ENCODE measurements at places on chromosomes 16 and 17.
A peak's percentile ranks its signal among the peaks of the same experiment; 100 is the strongest.

- no peak for DNase-seq
Measured at GRCh38 chr16:81066681-81067080, 10.4 kb downstream of the C16orf46 start.

- DNase-seq, result peak; percentile 34
Measured at GRCh38 chr17:74089869-74090464, 113.5 kb upstream of the RPL38 start.

DNA sequence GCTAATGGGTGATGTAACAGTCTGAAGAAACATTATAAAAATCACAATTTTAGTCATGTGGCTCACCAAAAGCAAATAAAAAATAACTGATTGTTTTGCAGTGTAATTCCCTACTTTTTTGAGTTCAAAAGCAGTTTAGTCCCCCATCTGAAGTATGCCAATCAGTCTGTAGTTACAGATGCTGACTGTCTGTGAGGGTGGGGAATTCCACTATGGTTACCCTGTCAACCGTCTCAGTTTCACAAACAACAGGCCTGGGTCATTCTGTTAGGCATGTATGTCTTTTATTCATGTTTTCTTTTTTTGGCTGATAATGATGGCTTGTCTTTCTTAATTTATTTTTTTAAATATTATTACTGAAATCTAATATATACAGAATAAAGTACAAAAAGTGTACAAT, 69.3 kb downstream of the STXBP4 start:
- no peak for DNase-seq

DNA sequence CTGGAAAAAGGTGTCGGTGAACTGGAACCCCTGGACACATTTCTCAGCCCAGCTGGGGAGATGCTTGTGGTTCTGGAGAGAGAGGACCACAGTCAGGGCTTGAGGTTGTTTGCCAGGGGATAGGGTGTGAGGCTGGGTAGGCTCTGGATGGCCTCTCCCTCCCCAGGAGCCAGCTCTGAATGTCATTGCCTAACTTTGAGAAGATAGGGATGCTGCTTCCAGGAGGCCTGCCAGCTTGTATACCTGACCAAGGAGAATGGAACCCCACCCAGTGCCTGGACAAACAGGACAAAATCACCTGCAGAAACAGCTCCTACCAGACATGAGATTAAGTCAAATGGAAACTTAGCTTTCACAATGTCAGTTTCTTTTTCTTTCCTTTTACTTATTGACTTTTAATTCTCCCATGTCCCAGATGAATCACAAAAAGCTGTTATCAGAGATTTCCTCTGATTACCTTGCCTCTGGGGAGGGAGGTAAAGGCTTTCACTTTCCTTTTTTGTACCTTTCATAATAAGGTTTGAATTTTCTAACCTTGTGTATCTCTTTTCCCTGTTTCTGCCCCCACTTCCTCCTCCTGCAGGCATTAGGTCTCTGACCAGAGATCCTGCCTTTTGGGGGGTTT, 29.8 kb upstream of the PLLP start:
- no peak for DNase-seq

DNA sequence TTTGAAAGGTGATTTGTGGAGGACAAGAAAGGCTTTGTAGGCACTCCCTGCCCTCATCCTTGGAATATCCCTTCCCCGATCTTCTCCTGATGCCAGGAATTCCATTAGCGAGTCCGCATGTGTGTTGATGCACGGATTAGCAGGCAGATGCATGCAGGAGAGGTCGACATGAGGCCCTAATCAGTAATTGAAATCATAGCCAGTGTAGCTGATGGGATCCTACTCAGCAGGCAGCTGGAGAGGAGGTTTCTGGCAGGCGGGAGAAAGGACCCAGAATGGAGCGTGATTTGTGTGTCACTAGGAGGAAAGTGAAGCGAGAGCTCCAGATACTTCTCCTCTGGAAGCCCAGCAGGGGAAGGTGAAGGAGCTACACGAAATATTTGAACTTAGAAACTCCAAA, 196.3 kb upstream of the CDH11 start:
- DNase-seq, result no peak

GRCh38 chr17:4772235-4772613, 538 bp downstream of the TM4SF5 start:
- no peak for DNase-seq

DNA sequence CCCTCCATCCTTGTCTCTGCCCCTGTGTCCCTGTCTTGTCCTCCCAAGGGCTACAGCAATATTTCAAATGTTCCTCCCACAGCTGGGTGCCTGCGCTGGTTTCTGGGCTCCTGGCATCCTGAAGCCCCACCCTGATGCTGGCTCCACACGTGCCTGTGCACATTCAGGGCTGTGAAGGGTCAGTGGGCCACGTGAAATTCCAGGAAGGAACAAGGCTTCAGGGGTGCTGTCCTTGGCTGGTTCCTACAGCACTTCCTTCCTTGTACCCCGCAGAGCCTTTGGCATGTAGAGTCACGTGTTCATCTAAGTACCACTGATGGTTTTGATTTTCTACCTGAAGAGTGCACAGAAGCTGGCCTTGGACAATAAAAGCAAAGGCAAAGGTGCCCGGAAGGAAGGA, 57.7 kb upstream of the NLK start:
- DNase-seq, result no peak

DNA sequence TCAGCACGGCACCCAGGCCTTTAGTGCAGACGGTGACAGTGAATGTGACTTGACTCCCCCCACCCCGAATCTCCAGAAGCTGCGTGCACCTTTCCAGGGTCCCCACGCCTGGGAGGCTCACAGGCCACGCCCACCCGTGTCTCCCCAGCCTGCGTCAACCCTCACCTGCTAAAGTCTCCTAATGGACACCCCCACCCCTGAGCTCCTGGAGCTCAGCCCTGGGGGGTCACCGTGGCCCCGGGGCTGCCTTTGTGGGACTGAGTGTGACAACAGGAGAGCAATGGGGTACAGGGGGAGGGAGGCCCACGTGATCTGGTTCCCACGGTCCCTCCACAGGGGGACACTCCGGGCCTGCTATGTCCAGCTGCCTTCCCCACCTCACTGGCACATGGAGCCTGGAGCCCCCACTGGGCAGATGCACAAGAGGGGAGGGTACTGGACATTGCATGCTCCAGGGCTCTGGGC, 7.4 kb upstream of the FASN start:
- DNase-seq, result no peak

DNA sequence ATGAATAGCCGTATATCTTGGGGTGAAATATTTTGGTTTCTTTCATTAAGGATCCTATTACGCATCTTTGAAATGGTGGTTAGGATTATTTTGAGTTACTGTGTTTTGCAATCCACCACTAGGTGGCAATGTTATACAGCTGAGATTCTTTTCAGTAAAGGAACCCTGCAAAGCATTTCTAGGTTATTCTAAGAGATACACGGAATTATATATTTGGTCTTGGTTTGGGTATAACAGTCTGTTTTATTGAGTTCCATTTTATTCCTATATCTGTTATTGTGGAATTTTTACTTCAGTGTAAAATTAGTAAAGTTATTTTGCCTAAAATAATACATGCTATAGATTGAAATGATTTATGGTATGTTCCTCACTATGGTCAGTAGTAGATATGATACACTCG, 62.9 kb upstream of the CPHXL start:
- DNase-seq, result peak; percentile 46

DNA sequence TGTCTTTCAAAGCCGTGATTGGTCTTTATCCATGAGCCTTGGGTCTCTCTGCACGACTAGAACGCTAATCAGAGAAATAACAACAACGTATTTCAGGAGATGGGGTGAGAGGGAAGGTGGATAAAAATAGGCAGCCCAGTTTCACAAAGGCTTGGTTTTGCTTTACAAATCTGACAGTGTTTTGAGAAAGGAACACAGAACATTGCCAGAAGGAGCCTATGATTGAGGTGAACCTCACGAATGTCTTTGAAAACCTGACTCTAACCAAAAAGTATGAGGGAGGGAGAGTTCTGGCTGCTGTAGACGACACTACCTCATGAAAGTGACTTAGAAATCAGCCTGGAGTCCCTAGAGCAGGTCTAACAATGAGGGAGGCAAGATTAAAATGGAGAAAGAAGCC, 38.0 kb upstream of the NOL11 start:
- DNase-seq, result no peak

- DNase-seq, result no peak
Measured at GRCh38 chr17:42472709-42473521, 14.2 kb downstream of the ATP6V0A1 start.

DNA sequence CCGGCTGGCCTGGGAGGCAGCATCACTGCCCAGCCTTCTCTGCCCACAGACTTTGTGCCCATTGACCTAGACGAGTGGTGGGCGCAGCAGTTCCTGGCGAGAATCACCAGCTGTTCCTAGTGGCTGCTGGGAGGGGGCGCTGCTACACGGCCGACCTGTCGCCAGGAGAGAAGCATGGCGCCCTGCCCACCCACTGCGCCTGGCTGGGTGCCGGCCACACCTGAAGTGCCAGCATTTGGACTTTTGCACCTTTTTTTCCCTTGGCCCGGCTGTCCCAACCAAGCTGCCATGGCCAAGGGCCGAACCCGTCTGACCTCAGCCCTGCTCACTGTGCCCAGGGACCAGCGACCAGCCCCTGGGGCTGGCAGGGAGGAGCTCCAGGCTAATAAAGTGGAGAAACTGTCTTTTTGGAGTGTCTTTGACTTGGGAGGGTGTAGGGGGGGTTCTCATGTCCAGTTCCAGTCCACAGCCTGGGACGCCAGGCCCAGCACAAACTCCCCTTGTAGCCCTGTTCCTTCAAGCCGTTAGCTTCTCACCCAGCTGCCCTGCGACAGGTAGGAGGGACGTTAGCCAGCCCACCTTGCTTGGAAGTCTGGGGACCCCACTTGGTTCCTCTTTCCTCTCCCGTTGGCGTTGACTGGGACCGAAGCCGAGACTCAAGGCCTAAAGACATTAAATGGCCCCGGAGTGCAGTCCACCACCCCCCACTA, 939 bp upstream of the WDR90 start:
- peak; percentile 40 for DNase-seq

GRCh38 chr16:68234188-68235107, 1.5 kb downstream of the ESRP2 start:
- no peak for DNase-seq

- DNase-seq, result peak; percentile 19
Measured at GRCh38 chr16:56789360-56789759, 59.4 kb downstream of the NUP93 start.

DNA sequence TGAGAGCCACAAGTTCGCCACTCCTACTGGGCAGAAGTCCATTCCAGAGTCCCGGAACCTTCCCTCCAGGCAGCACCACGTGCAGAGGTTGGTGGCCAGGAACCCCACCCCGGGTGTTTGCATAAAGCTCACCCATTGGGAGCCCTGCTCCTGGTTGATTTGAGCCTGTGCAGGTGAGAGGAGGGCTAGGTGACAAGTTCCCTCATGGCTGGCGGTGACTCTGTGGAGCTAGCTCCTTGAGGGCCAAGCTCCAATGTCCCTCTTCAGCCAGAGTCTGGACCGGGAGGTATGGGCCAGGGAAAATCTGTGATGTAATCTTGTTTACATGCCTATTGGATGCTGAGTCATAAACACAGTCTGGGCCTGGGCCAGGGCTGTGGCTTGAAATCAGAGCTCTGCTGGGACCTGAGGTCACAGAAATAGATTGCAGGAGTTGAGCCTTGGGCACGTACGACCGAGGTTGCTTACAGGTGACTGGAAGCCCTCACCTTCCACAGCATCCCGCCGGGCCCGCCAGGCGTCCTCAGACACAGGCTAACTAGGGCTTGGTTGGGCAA, 118.9 kb downstream of the AATF start:
- no peak for DNase-seq

DNA sequence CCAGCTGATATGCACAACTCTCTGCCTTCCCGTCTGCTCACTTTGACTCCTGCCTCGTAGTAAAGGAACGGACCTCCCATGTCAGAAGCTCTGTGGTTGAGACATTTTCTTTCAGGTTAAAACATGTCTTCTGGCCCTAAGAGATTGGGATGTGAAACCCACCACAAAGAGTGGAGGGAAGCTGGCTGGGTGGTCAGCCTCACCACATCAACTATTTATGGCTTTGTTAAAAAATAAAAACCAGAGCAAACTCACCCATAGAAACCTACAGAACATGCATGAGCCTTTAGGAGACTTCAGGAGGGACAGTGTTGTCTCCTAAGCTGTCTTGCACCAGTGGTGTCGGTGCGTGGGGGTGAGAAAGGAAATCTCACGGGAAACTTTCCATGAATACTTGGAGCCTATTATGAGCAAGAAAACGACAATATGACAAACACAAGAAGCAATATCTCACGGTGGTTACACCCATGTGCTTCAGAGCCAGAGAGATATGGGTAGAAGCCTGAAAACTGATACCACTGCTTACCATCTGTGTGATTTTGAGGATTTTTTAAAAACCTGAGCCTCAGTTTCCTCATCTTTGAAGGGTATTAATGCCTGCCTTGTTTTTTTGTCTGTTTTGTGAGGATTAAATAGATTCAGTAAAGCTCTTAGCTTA, 61.7 kb upstream of the XYLT1 start:
- no peak for DNase-seq

DNA sequence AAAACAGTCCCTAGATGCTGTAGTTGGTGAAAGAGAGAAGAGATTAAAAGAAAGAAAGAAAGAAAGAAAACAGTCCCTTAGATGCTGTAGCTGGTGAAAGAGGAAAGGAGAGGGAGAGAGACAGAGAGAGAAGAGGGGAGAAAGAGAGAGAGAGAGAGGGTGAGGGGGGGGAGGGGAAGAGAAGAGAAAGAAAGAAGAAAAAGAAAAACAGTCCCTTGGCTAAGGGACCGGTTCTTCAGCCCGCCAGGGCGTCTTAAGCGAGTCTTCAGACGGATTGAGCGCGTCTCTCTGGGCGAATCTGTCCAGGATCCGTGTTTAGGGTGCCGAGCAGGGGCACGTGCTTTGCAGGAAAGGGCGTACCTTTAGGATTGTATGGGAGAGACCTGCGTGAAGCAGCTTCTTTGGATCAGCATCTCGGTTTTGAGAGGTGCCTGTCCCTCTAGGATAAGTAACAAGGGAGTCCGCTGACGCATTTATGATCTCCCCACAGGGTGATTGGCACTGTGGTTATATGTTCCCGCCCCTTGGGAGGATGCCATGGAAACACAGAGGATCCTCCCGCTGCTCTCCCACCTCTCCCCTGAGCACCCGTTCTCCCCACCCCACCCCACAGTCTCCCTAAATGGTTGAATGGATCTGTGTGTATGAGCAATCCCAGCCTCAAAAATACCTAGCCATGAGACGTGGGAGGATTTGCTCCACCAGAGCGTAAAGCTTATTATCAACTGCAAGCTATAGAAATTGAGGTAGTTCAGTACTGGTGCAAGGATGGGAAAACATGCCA, 16.7 kb downstream of the GNGT2 start:
- peak; percentile 32 for DNase-seq

GRCh38 chr17:37123386-37123785, 174.6 kb downstream of the AATF start:
- DNase-seq, result no peak

GRCh38 chr16:49484451-49484849, 110.8 kb downstream of the C16orf78 start:
- peak; percentile 9 for DNase-seq

Data from CD4-positive, alpha-beta T cell treated with Interleukin-1 beta for 1 hour (primary cell).